ENCODE measurements at places on chromosomes 2 and 18.

- DNase-seq: no peak
These were observed 1022.4 kb downstream of the TMEM182 start for GRCh38 chr2:103784261-103784660.

DNA sequence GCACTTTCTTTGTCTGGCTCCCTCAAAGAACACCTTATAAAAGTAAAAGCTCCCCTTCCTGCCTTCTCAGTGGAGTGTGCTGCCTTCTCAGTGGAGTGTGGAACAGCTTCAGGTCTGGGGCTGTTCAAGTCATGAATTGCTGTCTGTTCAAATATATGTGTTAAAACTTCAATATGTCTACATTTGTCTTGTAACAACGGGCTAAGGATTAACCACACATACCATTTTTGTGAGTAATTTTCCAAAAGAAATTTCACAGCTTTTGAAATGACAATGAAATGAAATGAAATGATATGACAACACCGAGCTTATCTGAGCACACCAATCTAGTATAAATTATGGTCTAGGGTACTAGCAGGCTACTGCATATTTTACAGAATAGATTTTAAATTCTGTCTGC, 42.9 kb downstream of the CABYR start:
- no peak for DNase-seq

GRCh38 chr2:6674381-6674780, 191.3 kb downstream of the CMPK2 start:
- DNase-seq: no peak

GRCh38 chr2:171402906-171403580, 30.7 kb downstream of the METTL8 start:
- no peak for DNase-seq

DNA sequence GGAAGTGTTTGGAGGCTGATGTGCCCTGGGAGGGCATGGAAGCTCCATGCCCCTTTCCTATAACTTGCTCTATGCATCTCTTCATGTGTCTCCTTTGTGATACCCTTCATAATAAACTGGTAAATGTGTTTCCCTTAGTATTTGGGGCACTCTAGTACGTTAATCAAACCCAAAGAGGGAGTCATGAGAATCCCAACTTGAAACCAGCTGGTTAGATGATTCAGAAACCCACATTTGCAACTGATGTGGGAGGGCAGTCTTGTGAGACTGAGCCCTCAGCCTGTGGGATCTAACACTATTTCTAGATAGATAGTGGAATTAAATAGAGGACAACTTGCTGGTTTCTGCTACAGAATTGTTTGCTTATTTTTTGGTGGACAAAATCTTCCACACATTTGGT, 20.3 kb downstream of the ANKRD30B start:
- DNase-seq: no peak

DNA sequence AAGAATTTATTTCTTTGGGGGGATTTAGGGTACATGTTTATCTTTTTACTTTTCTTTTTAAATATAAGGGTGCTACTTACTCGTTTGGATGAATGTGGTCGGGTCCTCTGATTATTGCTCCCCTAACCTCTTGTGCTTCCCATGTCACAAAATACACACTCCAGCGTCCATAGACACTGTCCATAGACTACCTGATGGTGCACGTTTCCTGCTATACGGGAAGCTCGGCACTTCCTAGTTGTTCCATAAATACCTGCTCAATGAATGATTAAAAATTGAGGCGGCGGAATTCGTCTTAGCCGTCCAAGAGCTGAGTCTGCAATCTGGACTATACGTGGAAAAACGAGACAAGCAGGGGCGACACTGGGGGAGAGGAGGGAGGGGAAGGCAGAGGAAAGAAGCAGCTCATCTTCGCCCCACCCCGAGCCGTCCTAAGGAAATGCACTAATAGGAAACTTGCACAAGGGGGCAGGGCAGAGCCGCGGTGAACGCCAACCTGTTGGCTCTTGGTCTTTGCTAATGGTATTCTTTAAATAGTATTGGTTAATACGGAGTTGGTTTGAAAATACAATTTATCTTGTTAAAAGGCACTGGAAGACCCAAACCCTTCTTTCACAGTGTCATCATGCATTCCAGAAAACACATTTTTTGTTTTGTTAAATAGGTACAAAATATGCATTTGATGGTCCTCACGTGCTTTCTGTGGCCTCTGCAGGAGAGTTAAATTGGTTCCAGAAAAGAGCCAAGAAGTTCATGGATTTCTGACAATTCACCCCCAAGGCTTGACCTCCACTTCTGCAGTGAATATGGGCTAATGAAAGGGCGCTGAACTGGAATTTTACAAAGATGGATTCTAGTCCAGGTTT, 73.0 kb upstream of the KCTD1 start:
- DNase-seq: no peak

- DNase-seq: peak; percentile 22
These were observed 100.5 kb upstream of the ITPRID2 start for GRCh38 chr2:181790716-181791649.

GRCh38 chr18:11089931-11090715, 59.2 kb downstream of the PIEZO2 start:
- no peak for DNase-seq

GRCh38 chr2:24073816-24074215, 2.3 kb downstream of the SF3B6 start:
- DNase-seq: no peak

DNA sequence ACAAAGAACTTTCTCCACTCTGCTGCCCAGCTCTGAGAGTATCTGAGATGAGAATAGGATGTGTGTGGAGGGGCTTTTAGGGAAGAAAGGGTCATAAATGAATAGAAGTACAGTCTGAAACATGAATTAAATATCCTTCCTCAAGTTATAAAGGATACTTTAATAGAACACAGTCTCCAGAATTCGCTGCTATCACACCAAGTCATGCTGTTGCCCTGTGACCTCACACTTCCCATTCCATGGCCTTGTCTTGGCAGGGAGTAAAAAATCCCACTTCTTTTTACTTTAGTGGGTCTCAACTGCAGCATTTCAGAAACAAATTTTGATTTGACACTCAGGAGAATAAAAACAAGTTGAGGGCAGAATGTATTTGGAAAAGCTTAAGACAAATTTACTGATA, 3.8 kb upstream of the RPE start:
- no peak for DNase-seq

GRCh38 chr18:27008575-27008974, 143.1 kb upstream of the AQP4 start:
- DNase-seq: no peak

GRCh38 chr2:1393321-1393720, 19.9 kb upstream of the TPO start:
- DNase-seq: no peak

DNA sequence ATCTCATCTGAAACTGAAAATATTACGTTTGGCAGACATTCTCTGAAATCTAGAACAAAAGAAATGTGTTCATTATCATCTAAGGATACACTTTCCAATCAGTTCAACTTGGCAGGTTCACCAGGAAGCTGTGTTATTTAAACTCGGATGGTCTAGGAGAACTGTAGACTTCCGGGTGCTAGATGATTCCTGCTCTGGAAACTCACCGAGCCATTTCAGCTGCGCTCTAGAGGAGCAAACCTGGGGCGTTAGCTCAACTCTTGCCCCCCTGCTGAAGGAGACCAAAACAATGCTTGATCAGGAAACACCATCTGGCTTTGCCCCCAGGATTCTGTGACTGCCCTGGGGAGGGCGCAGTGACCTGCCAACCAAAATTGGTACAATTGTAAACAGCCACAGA, 22.9 kb downstream of the MLPH start:
- no peak for DNase-seq

DNA sequence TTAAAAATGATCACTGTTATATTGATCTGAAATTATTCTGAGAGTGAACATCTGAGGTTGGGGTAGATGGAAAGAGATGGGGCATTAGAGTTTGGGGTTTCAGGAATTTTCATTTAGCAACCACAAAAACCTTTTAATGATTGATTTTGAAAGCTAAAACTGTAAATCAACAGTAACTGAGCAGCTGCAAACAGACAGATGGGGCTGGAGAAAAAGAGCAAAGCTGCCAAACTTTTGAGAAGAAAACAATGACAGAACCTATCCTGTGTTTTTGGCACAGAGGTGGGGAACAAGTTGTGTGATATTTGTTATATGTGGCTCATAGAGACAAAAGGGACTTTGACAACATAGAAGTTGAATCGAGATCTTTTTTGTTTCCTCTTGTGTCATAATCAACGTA, 415.8 kb upstream of the DSEL start:
- DNase-seq: no peak

GRCh38 chr18:56645415-56646016, 5.6 kb upstream of the WDR7 start:
- DNase-seq: peak; percentile 58

- no peak for DNase-seq
These were observed 141.4 kb upstream of the LTBP1 start for GRCh38 chr2:32805104-32806095.

DNA sequence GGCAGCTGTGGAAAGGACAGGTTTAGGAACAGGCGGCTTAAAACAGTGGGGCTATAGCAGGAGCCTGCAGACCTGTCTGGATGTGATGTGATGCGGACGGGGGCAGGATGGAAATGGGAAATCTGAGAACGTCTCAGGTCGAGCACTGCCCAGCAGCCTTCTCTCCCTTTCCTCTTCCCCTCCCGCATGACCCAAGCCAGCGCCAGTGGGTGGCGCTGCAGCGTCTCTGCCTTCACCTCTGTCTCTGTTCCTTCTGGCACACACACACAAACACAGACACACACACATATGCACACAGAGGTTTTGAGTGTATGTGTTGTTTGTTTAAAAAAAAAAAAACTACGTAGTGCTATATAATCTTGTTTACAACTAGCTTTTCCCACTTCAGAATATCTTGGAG, 82.0 kb upstream of the SLC66A3 start:
- peak; percentile 7 for DNase-seq

DNA sequence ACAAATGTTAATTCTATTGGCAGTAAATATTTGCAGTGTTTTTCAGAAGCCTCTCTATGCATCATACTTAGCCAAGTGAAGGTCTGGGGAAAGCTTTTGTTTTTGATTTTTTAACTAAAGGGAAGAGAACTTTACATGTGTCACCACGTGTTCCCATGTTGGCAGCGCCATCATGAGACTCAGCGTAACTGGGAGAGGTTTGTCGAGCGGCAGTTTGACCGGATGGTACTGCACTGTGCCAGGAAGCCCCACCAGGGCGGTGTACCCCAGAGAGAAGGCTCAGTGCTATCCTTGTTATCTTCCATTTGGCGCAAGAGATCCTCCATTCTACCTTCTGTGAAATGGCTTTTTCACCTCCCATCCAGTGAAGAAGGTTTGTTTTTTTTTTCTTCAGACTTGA, 38.5 kb downstream of the KIF5C start:
- DNase-seq: no peak
